ENCODE measurements at places on chromosomes 12 and 14.

DNA sequence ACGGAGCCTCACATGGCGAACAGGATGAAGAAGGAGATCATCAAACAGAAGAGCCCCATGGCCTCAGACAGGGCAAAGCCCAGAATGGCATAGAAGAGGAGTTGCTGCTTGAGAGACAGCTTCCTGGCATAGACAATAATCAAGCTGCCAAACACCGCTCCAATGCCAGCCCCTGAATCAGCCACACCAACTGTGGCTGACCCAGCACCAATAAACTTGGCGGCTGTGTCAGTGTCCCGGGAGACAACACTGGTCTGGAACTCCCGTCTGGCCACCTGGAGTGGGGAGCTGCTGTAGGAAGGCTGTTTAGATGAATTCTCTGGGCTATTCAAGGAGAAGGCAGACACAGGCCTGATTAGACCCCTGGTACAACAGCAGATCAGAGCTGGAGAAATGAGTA, 100.1 kb downstream of the HEATR5A start:
- no peak for DNase-seq

- DNase-seq = no peak
These were observed 63.1 kb downstream of the GLT1D1 start for GRCh38 chr12:128916425-128916824.

- no peak for DNase-seq
These were observed 827.0 kb downstream of the AACS start for GRCh38 chr12:125892276-125892675.

GRCh38 chr12:125696054-125696453, 630.8 kb downstream of the AACS start:
- no peak for DNase-seq

- DNase-seq = no peak
These were observed 11.9 kb downstream of the TTC9 start for GRCh38 chr14:70653662-70654061.
